ENCODE measurements at places on chromosomes 6 and 20.

- no peak for DNase-seq
These were observed 95.0 kb downstream of the DLGAP4 start for GRCh38 chr20:36400909-36401735.

DNA sequence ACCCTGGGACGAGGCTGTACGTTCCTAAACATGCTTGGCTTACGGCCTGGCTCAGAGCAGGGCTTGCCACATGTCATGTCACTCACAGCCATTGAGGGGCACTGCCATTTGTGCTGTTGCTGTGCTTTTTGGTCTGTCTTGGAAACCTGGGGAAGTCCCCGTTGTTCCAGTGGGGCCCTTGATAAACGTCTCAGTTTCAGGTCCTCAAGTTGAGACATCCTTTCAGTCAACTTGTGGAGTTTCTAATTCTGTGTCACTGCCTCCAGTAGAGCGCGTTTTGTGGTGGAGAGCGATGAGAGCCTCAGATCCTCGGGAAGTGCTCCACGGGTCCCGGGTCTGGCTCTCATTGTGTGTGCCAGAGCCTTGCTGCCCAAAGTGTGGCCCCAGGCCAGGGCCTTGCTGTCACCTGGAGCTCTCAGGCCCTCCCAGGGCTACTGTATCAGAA lies 43.0 kb upstream of the CCR6 start:
- DNase-seq = no peak

- DNase-seq = no peak
These were observed 280.3 kb upstream of the JARID2 start for GRCh38 chr6:14965424-14966075.

DNA sequence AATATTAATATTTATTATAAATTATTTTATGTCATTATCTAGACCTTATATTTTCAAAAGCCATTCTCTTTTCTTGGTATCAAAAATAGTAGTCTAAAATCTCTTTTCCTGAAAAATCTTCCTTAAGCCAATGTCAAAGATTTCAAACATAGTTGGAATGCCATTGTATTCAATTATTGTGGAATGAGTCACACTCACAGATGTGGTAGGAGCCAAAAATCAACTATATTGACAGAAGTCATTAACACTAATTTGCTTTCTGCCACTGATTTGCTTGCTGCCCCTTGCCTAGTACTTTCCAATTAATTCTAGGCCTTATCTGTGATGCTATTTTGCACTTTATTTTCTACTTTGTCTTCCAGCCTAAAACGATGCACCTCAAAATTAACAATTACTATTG lies 1326.3 kb upstream of the GJE1 start:
- no peak for DNase-seq

- no peak for DNase-seq
These were observed 98.9 kb upstream of the BMP2 start for GRCh38 chr20:6668546-6668945.

- DNase-seq = peak; percentile 10
These were observed 228.8 kb downstream of the DHX35 start for GRCh38 chr20:39190666-39191570.

GRCh38 chr6:139369568-139370282 lies 4.7 kb downstream of the CITED2 start:
- peak; percentile 66 for DNase-seq

GRCh38 chr6:17740559-17741220 lies 34.0 kb upstream of the NUP153 start:
- no peak for DNase-seq

GRCh38 chr20:49712996-49713752 lies 504 bp downstream of the B4GALT5 start:
- no peak for DNase-seq

- no peak for DNase-seq
These were observed 654.7 kb downstream of the EPM2A start for GRCh38 chr6:145080651-145081050.

DNA sequence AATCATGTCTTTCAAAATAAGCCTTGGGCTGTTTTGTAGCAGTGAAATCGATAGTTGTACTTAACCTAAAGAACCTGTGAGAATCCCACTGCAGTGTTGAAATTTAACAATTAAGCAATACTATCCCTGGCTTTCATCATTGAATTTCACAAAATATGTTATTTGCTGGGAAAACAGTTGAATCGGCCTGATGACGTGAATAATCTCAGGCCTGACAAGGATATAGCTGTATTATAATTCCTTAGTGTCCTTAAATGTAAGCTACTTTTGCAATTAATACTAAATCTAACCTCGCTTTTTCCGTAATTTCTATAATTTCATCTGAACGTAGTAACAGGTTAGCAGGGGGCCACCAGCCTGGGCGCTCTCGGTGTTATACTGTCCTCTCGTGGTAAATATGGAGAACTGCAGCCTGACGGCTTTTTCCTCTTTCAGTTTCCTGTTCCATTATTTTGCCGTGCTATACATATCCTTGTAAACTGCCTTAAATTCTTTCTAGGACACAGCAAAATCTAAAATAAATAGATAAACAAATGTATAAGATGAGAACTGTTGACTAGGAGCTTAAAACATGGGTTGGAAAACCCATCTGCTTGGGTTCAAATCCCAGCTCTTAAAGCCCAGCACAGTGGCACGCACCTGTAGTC lies 24.0 kb downstream of the MTFR2 start:
- DNase-seq = no peak

- DNase-seq = no peak
These were observed 72.2 kb downstream of the RWDD2A start for GRCh38 chr6:83265384-83265783.

DNA sequence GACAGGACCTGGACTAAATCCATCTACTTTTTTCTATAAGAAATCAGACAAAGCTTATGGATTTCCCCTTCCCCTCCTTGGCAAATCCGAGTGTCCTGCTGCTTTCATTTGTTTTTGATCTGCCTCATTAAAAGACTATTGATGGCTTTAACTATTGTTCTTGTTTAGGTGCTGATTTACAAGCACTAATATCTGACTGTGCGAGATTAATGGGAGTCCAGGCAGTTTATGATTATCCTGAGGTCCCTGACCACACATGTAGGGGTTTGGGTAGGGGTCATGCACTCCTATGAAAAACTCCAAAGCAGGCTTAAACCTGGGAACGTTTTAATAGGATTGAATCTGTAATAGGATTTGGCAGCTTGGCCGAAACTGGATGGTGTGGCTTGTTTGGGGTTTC lies 317.5 kb upstream of the POU3F2 start:
- no peak for DNase-seq

- DNase-seq = no peak
These were observed 408.5 kb upstream of the SULF2 start for GRCh38 chr20:48193627-48194425.

DNA sequence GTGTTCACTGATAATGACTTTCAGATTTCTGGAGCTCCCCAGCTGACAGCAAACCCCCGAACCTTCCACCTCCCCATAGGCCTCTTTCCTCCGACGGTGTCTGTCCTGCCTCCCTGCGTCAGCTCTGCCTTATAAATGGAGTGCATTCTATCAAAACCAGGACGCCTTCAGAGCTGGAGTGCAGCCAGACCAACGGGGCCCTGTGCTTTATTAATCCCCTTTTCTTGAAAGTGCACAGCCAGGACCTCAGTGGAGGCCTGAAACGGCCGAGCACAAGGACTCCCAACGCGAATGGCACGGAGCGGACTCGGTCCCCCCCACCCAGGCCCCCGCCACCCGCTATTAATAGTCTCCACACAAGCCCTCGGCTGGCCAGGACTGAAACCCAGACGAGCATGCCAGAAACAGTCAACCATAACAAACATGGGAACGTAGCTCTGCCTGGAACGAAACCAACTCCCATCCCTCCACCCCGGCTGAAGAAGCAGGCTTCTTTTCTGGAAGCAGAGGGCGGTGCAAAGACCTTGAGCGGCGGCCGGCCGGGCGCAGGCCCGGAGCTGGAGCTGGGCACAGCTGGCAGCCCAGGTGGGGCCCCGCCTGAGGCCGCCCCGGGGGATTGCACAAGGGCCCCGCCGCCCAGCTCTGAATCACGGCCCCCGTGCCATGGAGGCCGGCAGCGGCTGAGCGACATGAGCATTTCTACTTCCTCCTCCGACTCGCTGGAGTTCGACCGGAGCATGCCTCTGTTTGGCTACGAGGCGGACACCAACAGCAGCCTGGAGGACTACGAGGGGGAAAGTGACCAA lies 42.3 kb upstream of the NAA20 start:
- DNase-seq = peak; percentile 96

- DNase-seq = no peak
These were observed 200.8 kb upstream of the RIN2 start for GRCh38 chr20:19557291-19557690.

DNA sequence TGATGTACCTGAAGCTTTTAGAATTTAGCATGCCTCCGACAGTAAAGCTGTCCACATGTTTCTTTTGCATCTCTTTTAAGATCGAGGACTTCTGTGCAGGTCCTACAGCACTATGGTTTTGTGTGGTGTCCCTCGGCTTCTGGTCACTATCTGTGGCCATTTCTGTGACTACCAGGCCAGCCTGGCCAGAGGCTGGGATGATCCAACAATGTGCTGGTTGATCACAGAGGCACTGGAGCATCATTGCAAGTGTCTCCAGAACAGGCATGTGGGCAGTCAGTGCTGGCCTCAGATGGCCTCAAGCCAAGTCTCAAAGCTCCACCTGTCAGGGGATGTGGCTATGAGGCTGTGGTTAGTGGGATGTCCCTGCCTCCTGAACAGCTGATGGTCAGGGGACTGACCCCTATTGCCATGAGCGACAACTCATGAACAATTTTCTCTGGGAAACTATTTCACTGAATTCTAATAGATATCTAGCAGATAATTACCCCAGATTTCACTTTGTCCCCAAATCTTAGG lies 136.6 kb downstream of the SYNDIG1 start:
- no peak for DNase-seq

- DNase-seq = no peak
These were observed 92.2 kb downstream of the SOBP start for GRCh38 chr6:107582086-107582485.

DNA sequence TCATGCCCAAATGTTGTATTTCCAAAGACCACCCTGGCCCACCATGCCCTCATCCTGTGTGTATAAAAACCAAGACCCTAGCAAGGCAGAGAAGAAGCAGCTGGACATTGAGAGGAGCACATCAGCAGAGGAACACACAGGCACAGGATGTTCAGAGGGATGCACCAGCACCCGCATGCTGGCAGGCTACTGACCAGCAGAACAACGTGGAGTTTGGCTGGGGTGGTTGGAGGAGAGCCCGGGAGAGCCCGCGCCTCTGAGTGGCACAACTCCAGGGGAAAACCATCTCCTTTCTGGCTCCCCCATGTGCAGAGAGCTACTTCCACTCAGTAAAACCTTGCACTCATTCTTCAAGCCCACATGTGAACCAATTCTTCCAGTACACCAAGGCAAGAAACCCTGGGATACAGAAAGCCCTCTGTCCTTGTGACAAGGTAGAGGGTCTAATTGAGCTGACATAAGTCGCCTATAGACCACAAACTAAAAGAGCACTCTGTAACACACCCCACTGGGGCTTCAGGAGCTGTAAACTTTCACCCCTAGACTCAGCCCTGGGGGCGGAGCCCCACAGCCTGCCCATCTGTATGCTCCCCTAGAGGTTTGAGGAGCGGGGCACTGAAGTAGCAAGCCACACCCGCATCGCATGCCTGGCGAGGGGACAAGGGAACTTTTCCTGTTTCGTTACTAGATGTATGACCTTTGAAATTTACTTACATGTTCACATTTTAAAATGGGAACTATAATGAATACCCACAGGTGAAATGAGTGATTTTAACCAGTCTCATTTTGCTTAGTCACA lies 831.5 kb upstream of the CITED2 start:
- no peak for DNase-seq

GRCh38 chr20:41510847-41511450 lies 107.2 kb downstream of the CHD6 start:
- no peak for DNase-seq

GRCh38 chr20:48786951-48787705 lies 40.7 kb downstream of the PREX1 start:
- no peak for DNase-seq

- peak; percentile 95 for DNase-seq
These were observed 32.8 kb upstream of the GMPR start for GRCh38 chr6:16205377-16206144.

GRCh38 chr6:111951497-111952085 lies 78.3 kb upstream of the FYN start:
- no peak for DNase-seq

- no peak for DNase-seq
These were observed 54.8 kb upstream of the GCM1 start for GRCh38 chr6:53203483-53203882.

GRCh38 chr20:47620808-47621805 lies 119.4 kb downstream of the NCOA3 start:
- no peak for DNase-seq

DNA sequence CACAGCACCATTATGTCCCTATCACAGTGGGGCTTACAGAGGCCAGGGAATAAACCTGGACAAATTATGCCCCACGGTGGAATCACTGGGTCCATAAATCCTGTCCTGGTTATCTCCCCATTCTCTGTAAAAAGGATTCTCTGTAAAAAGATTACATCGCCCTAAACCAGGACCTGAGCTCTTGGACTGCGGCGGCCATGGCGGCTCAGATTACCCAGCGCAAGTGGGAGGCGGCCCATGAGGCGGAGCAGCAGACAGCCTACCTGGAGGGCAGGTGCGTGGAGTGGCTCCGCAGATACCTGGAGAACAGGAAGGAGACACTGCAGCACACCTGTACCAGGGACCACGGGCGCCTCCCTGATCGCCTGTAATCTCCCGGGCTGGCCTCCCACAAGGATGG lies 8.4 kb upstream of the HLA-A start:
- DNase-seq = no peak

- no peak for DNase-seq
These were observed 14.3 kb upstream of the SYNDIG1 start for GRCh38 chr20:24455081-24455480.

DNA sequence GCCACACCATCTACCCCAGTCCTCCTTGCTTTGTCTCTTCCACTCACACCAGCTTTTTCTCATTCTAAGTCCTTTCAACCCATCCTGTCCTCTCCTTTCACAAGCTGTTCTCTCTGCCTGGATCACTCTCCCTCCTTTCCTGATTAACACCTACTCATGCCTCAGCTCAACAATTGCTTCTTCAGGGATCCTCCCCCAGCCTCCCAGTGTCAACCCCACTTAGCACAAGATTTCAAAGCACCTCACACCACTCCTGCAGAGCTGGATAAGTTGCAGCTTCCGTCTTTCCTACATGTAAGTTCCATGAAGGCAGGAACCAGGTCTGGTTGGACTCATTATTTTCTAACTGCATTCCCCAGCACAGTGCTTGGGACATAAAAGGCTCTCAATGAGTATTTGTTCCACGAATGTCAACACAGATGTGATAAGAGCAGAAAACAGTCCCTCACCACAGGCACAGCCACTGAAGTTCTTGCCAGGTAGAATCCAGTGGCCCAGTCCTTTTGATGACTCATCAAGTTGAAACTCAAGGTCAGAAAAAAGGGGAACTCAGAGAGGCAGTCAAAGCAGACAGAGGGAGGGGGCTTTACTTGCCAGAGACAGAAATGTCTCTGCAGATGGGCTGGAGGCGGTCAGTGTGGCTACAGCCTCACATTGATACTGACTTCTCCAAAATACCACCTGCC lies 193.4 kb upstream of the PRDM1 start:
- DNase-seq = no peak

GRCh38 chr6:4908062-4908461 lies 95.8 kb downstream of the RPP40 start:
- no peak for DNase-seq

GRCh38 chr20:44031001-44031574 lies 116.4 kb downstream of the TOX2 start:
- no peak for DNase-seq

GRCh38 chr6:137944793-137945498 lies 77.9 kb downstream of the TNFAIP3 start:
- no peak for DNase-seq

- no peak for DNase-seq
These were observed 13.2 kb upstream of the ASXL1 start for GRCh38 chr20:32344835-32345506.

- no peak for DNase-seq
These were observed 13.1 kb upstream of the DEK start for GRCh38 chr6:18277237-18278006.
